ENCODE measurements at places on chromosomes 7 and 10.

- no peak for DNase-seq
Measured at GRCh38 chr10:74363727-74364126, 212.7 kb downstream of the ADK start.

GRCh38 chr10:76581506-76582256 is 1055.9 kb downstream of the KCNMA1 start:
- DNase-seq, result no peak

DNA sequence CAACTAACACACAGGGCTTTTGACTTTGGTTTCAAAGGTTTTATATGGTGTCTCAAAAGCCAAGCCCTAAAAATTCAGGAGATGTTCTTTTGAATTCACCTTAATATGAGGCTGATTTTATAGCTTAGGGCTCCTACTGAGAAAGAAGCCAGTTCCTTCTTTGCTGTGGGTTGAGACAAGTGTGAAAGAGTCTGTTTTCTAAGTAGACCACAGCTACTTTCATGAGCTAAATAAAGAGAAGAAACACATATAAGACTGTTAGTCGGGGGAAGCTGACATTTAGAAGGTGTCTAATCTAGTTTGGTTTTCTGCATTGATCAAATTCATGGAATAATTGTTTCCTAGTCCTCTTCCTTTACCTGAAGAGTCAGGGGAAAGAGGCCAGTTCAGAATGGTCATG is 332.1 kb upstream of the CELF2 start:
- no peak for DNase-seq

DNA sequence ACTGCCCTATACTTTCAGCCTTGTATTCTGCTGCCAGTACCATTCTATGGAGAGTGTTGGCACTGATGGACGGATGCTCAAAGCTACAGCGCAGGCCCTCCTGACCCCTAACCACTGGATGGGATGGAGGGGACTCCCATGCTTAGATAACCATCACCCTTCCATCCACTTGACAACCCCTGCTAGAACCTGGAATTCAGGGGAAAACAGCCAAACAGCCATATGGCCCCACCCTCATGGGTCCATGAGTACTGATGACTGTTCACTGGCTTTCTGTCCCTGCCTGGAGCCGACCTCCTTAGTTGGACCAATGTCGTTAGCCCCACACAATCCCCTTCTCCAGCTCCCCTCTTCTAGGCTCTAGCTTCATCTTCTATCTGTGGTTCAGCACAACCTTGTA is 16.2 kb downstream of the DUSP5 start:
- no peak for DNase-seq

- DNase-seq, result no peak
Measured at GRCh38 chr7:107678110-107678753, 17.6 kb downstream of the SLC26A4 start.

- no peak for DNase-seq
Measured at GRCh38 chr10:71138166-71138830, 74.1 kb upstream of the UNC5B start.

- peak; percentile 58 for DNase-seq
Measured at GRCh38 chr7:24227603-24228359, 56.2 kb upstream of the NPY start.

DNA sequence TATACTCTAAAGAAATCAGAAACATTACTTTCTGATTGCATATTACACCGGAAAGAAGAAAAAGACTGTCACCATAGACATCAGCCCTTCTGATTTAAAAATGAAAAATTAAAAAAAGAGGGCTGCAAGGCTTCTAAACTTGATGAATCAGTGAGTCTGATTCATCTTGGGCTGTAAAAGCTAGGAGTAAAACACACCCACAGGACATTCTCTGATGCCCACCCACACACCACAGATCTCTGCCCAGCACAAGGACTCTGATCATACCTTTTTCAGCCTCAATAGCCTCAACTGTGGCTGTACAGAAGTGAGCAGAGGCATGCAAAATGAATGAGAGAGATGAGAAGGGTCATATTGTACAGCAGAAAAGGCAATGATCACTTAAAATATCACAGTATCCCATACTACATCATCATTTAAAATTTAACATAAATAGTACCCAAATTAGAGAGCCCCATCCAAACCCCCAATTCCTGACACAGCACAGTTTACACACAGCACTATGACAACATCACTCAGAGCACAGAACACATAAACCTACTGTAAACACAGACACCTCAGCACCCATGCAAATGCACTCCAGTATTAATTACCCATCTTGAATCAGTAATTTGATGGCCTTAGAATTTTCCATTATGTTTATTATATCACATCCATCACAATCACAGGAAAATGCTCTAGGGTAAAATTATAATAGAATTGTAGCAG is 6.4 kb upstream of the MSS51 start:
- DNase-seq, result no peak

- no peak for DNase-seq
Measured at GRCh38 chr7:2838451-2838850, 5.7 kb downstream of the GNA12 start.

Data from hematopoietic multipotent progenitor cell treated with erythropoietin and hydrocortisone succinate and interleukin-3 and kit ligand, for 6 days (in vitro differentiated cells).